ENCODE measurements at places on chromosomes 11 and 22. TPM values are rescaled to one million over a fixed set of nuclear protein-coding genes. Genes with fewer than 3 reads are reported as not detected.

DNA sequence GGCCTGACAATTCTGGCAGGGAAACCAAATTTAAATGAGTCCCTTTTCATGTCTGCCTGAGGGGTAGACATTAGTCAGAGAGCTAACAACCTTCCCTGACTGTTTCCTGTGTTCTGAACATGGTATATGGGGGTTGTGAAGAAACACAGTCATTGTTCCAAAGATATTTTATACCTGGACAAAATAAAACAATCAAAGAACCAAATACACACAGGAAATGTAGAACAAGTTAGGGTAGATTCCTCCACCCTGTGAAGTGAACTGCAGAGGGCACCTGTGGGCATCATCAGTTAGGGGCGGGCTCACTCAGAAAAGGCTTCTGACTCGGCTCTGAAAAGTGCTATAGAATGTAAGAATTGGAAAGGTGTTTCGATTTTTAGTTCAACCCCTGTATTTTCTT is 231.9 kb upstream of the CADM1 start:
- peak; percentile 3 for DNase-seq

CBLIF gene
- total RNA-seq = not detected

DNA sequence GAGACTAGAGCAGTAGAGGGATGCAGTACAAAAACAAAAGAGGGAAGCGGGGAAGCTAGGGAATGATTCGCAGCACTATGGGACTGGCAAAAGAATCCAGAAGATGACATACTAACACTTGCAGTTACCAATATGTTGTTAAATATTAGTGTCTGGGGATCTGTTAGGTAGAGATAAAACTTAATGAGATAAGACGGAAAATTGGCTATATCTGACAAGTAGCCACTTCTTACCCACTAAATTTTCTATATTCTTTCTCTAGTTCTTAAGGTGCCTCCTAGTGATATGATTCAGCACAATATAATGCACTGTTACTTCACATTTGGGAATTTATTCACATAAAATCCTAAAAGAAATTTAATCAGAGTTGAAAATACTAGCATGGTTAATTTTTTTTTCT is 30.8 kb downstream of the CCDC90B start:
- DNase-seq = no peak

PGA5 gene
- total RNA-seq = not detected

DNA sequence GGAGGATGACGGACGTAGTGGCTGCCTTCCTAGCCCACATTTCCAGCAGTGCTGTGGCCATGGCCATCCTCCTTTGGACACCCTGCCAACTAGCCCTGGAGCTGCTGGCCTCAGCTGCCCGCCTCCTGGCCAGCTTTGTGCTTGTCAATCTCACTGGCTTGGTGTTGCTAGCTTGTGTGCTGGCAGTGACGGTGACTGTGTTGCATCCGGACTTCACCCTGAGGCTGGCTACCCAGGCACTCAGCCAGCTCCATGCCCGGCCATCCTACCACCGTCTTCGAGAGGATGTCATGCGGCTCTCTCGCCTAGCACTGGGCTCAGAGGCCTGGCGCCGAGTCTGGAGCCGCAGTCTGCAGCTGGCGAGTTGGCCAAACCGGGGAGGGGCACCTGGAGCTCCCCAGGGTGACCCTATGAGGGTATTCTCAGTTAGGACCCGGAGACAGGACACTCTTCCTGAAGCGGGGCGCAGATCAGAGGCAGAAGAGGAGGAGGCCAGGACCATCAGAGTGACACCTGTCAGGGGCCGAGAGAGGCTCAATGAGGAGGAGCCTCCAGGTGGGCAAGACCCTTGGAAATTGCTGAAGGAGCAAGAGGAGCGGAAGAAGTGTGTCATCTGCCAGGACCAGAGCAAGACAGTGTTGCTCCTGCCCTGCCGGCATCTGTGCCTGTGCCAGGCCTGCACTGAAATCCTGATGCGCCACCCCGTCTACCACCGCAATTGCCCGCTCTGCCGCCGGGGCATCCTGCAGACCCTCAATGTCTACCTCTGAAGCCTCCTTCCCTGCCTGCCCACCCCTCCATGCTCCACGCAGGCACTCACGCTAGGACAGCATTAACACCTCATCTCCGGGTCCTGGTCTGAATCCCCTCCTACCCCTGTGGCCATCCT is 1.6 kb downstream of the RNF26 start:
- DNase-seq = no peak

DNA sequence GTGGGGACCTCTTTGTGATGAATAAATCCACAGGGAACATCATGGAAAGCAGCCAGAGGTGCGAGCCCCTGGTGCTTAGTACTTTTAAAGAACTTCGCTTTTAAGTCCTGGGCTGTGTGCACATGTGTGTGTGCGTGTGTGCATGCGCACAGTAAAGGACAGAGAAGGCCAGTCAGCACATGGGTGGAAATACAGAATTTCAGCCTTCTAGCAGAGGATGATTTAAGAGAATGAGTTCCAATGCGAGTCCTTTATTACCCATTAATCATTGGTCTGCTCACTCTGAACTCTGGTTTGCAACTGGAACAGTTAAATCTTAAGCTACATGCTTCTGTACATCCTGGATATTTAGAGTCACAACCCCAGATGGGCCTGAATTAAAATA is 18.9 kb downstream of the TEAD1 start:
- no peak for DNase-seq

- no peak for DNase-seq
These were observed 11.4 kb downstream of the RTN4R start for GRCh38 chr22:20256551-20257211.

Data from OCI-LY7 (cell line).